ENCODE measurements at places on chromosomes 3 and 15.
A peak's percentile ranks its signal among the peaks of the same experiment; 100 is the strongest.

- DNase-seq, result no peak
Measured at GRCh38 chr15:51731549-51732267, 5.7 kb downstream of the LYSMD2 start.

DNA sequence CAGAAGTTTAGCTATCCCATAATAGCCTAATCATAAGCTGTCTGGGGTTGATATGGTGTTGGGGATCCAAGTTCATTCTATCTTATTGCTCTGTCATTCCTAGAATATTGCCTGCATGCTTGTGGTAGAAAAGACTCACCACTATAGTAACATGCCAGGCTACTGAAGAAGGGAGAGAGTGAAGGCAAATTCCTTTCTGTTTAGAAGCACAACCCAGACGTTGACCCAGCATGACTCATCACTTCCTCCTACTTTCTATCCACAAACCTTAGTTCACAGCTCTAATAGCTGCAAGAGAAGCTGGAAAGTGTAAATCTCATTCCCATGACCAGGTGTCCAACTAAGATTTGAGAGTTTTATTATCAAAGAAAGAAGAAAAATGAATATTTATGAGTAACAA lies 57.8 kb upstream of the NMD3 start:
- no peak for DNase-seq

DNA sequence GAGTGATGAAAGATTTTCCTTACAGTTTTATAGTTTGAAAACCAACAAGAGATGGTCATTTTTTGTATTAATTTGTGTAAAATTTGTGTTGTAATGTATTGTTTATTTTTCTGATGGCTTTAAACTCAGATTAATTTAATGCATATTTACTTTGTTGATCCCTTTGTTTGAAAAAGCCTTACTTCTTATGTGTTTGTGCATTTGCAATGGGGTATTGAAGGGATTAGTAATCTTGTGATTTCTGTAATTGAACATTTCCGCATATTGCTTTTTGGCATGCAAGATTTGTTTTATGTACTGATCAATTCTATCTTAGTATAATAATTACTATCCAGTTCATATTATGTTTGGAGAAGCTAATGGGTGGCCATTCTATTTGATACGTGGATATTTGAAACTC lies 98.4 kb upstream of the ROBO1 start:
- DNase-seq, result no peak

DNA sequence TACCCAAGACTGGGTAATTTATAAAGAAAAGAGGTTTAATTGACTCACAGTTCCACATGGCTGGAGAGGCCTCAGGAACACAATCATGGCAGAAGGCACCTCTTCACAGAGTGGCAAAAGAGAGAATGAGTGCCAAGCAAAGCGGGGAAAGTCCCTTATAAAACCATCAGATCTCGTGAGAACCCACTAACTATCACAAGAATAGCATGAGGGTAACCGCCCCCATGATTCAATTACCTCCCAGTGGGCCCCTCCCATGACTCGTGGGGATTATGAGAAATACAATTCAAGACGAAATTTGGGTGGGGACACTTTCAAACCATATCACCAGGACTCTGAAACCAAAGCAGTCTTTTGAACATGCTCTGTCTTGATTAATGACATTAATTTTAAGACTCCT lies 7.0 kb downstream of the RTP3 start:
- peak; percentile 12 for DNase-seq

- DNase-seq, result no peak
Measured at GRCh38 chr3:52568069-52568468, 31.7 kb downstream of the UQCC5 start.

DNA sequence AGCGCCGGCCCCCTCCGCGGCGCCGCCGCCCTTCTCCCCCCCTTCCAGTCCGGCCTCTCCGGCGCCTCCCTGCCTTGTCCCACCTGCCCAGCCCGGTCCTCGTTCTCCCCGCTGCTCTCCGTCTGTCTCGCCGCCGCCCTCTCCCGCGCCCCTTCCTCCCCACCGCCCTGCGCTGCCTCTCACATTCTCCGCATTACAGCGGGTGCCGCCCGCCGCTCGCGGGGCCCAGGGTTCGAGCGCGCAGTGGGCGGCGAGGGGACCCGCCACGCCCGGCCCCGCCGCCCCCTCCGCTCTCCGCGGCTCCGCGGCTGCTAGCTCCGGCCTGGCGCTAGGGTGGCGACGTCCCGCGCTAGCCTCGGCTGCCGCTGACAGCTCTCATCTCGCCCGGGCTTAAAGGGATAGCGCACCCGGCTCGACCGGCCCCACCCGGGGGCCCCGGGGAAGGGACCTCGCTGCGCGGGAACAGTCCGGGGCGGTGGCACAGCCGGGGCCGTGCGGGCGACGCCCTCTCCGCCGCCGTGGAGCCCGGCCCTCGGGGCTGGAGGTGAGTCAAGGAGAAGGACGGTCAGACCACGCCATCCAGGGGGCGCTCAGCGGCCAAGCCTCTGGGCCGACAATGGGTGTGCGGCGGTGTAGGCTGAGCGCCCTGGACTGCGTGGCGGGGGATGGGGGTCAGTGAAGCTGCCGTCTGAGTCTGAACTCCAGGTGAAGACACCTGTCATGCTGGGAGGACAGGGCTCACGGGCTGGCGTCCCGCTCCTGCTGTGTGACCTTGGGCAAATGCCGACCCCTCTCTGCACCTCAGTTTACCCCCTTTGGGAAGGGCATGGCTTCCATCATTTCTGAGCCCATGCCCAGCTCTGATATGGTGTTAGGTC lies 187.4 kb upstream of the LINGO1 start:
- no peak for DNase-seq

DNA sequence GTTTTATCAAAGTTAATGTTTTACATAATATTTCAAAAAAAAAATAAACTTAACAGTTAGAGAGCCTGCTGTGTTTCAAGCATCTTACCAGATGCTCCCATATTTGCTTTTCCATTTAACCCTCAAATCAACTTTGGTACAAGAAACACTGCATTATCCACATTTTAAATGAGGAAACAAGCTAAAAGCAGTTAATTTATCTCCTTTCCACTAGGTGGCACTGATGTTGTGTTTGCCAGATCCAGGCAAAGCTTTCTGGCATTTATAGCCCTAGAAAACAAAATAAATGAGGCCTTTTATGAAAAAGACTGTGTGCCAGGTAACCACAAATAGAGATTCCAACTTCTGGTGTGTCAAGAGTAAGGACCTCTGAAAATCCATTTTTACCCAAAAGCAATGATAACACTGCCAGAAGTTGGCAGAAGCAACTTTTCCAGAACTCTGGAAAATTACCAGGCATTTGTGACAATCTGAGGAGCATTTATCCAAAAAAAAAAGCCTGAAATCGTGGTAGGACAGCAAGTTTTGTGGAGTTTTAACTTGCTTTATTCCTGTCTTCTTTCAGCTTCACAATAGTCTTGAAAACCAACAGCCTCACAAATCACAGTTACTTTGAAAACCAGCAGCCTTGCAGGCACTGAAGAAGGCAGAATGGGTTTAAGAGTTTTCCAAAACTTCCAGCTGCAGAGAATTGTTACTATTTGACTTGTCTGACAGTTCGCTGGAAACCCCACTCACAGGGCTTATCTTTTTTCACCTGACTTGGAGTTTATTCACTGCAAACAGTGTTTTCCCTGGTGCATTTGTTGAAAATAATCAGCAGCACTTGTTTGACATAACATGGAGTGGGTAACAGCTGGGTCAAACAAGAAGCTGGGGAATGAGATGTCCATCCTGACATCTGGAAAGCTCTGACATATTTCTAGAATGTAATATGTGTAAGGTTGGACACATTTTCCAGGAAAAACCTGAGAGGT lies 9.2 kb downstream of the FAM162A start:
- no peak for DNase-seq

DNA sequence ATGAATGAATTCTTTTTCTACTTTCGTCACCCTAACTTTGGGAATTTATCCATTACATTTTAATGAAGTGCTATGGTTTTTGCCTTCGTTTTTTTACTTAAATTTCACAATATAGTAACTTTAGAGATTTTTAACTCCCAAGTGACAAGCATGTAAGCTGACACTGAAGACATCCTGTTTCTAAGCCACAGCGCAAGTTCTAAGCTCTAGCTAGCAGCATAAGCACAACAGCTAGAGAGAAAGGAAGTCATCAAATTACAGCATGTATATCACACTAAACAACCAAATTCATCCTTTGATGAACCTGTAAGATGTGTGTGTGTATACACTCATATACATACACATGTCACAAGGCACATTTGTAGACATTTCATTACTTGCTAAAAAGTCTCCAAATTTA lies 119.3 kb downstream of the P3H2 start:
- DNase-seq, result no peak

DNA sequence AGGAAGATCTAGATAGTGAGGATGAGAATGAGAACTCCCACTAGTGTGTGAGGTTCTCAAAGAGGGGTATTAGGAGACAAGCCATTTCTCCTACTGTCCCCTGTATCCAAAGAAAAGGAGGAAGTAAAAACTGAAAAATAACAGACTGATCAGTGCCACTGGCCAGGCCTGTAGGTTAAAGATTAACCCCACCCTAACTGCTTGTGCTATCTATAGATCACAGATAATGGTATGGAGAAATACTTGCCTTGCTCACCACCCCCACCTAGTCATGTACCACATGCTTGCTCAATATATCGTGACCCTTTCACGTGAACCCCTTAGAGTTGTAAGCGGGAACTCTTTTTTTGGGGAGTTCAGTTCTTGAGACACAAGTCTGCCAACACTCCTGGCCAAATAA lies 519.7 kb upstream of the FRG2C start:
- no peak for DNase-seq

- DNase-seq, result no peak
Measured at GRCh38 chr15:57460208-57460816, 84.0 kb downstream of the CGNL1 start.

- DNase-seq, result no peak
Measured at GRCh38 chr3:53080612-53081205, 34.8 kb upstream of the SFMBT1 start.

GRCh38 chr3:189084620-189085019 lies 87.2 kb upstream of the TPRG1 start:
- no peak for DNase-seq

GRCh38 chr3:171258316-171258715 lies 201.9 kb downstream of the TNIK start:
- no peak for DNase-seq

DNA sequence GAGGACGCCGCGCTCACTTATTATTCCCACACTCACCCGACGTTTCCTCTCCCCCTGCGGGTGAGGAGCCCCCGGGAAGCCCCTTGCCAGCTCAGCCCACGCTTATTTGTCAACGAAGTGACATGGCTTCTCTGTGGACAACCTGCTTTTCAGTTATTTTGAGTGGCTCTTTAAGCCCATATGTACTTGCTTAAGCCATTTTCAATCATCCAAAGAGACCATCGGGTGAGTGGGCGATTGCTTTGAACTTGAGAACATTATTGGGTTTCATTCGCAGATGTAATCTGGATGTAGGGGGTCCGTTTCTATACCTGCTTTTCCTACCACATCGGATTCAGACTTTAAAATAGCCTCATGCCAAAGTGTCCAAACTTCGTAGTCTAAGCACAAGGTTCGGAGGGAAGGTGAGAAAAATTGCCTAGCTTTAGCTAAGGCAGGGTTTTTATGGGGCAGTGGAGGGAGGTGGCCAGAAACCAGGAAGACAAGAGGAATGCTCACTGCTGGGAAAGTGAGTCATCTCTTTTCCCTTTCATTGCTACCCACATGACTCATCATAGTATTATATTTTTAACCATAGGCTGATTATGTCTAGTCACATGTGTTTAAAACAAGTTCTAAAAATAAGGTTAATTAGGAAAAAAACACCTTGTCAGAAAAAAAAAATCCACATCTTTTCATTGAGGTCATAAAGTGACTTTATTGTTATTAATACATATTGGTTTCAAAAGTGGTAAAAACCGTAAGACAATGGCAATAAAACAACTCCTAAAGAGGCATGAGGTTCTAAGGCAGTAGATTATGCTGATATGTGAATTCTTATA lies 773.1 kb upstream of the NR2F2 start:
- no peak for DNase-seq

GRCh38 chr3:197700095-197700494 lies 36.6 kb downstream of the RUBCN start:
- DNase-seq, result no peak

DNA sequence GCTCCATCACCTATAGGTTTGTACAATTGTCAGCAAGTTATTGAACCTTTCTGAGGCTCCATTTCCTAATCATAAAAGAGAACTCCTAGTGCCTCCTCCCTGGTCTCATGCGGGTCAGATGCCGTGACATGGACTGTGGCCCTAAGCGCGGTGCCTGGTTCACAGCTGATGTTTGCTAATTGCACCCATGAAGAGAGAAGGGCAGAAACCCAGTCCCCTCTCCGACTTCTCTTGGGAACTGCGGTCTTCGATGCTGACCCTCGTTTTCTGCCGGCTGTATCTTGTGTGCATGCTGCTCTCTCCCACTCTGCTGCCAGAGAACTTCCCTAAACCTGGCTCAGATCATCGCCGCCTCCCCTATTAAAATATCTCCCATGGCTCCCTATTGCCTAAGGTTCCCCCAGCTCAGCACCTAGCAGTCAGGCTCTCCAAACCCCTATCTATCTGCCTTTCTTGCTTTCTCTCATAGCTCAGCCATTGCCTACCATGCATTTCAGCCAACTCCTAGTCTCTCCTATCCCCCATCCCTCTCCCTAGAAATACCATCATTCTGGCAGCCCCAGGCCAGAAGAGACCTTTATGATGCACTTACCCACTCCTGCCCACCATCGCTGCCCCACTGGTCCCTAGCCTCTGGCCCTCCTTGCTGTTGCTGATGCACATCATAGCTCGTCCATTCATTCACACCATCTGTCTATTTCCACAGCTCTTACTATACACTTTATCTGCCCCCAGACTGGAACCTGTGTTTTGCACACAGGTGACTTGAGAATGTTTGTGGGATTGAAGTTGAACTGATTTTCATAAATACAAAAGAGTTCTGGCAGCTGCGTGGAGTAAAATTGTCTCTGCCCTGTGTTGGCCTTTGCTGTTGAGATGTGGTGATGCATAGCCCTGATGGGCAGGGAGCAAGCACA lies 6.6 kb downstream of the ISG20 start:
- no peak for DNase-seq
